ENCODE measurements at places on chromosomes 7 and 10.

DNA sequence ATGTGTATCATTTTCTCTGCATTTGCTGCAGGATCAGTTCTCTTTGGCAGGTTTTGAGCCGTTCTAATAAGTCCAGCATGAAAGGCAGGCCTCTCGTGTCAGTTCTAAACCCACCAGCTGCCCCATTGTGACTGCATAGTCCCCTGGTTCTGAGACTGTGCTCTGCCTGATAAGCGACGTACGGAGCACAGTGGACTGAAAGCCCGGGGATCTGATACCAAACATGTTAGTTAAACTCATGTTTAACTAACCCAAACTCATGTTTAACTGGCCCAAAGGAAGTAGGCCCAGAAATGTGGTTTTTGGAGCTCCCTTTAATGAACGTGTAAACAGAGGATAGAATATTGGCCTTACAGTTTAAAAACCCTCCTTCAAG is 98.0 kb upstream of the PDCD4 start:
- no peak for DNase-seq

- DNase-seq: no peak
Measured at GRCh38 chr7:148084138-148084537, 506.4 kb upstream of the C7orf33 start.

- no peak for DNase-seq
Measured at GRCh38 chr10:116748041-116748440, 5.7 kb upstream of the HSPA12A start.

GRCh38 chr7:2508327-2509215 is 11.0 kb upstream of the LFNG start:
- peak; percentile 43 for DNase-seq
